ENCODE measurements at places on chromosomes 4 and X.

DNA sequence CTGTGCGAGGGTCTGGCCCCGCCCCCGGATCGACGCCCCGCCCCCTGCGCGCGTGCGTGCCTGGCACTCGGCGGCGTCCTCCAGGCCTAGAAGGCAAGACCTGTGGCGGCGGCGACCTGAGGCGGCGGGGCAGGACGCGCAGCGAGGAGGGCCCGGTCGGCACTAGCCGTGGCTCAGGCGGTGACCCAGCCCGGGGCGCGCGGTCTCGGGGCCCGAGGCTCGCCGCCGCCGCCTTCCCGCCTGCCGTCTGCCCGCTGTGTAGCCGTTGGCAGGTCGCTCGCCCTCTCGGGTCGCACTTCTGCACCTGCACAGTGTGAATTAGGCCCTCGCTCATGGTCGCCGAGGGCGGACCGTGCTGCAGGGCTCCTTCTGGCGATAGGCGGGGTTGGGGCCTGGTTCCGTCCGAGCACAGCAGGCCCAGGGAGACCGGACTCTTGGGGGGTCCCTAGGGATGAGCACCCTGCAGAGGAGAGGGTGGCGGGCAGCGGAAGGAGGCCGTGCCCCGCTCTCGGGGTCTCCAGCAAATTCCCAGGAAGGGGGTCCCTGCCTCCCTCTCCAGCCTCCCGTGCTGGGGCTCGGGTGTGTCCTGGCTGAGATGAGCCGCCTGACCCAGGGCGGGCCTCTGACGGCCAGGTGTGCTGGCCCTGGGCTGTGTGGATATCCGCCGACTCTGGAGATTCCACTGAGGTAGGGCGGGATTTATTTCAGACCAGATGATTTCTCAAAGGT lies 557 bp upstream of the FAM53A start:
- no peak for DNase-seq

DNA sequence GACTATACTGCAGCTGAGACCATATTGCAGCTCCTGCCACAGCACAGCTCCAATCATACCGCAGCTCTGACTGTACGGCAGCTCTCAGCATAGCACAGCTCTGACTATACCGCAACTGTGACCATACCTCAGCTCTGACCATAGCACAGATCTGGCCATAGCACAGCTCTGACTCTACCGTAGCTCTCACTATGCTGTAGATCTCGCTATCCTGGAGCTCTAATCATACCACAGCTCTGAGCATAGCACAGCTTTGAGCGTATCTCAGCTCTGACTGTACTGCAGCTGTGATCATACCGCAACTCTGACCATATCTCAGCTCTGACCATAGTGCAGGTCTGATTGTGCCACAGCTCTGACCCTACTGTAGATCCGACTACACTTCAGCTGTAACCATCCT lies 139.2 kb downstream of the ASMT start:
- DNase-seq: peak; percentile 31

DNA sequence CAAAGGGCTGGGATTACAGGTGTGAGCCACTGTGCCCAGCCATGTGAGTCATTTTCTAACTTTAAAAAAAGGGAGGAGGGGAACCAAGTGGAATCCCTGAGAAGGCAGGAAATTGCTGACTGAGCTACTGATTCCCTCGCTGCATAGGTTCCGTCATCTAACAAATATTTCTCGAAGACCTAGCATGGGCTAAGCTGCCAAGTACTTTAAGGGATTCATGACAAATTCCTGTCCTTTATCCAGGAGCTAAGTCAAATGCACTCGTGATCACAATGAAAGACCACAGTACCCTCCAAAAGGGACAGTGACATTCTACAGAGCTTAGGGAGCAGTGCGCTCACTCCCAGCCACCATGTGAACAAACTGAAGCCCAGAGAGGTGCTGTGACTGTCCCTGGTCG lies 33.2 kb upstream of the MAN2B2 start:
- no peak for DNase-seq

- no peak for DNase-seq
Measured at GRCh38 chr4:41320278-41320677, 63.5 kb downstream of the UCHL1 start.

- DNase-seq: no peak
Measured at GRCh38 chrX:7346021-7346420, 198.1 kb upstream of the PUDP start.

GRCh38 chr4:141511055-141511454 lies 125.3 kb upstream of the IL15 start:
- no peak for DNase-seq

DNA sequence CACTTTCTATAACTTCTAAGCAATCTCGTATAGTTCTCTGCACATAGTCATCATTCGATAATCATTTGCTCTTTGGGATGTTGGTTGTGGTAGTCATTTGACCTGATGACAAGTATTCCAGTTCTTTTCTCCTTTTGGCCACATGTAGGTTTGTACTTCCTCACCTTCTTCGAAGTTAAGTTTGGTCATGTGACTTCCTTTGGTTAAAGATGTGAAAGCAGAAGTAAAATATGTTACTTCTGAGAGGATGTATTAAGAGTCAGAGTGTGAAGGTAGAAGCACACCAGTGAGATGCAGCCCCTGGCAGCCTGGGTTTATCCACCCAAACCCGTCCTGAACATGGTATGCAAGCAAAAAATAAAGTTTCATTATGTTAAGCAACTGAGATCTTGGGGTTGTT lies 48.9 kb upstream of the ZNF518B start:
- no peak for DNase-seq

DNA sequence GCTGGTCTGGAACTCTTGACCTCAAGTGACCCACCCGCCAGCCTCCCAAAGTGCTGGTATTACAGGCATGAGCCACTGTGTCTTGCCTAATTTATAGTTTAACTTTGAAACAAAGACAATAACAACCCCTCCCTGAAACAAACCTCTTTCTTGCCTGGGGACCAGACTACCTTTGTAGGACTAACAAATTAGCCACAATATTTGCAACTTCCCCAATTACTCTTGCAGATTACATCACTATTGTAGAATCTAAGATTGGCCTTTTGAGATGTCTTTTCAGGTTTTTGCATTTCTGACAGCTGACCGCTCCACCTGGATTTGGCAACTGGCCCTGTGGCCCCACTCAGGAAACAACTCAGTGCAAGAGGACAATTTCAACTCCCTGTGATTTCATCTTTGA lies 84.8 kb downstream of the AKAP4 start:
- DNase-seq: no peak

DNA sequence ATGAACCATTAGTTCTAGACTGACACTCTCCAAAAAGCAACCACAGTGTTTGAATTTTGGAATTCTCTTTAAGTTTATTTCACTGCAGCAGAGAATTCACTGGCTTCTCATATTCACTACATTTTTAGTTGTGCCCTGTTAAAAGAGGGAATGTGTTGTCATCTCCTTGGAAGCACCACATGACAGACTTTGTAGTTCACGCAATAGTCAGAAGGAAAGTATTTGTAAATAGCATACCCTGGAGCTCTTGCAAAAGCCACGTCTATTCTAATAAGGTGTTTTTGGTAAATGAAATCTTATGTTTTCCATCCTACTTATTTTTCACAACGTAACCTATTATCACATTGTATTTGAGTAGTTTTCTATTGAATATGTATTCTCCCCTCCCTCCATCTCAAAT lies 25.8 kb downstream of the DOCK11 start:
- no peak for DNase-seq

DNA sequence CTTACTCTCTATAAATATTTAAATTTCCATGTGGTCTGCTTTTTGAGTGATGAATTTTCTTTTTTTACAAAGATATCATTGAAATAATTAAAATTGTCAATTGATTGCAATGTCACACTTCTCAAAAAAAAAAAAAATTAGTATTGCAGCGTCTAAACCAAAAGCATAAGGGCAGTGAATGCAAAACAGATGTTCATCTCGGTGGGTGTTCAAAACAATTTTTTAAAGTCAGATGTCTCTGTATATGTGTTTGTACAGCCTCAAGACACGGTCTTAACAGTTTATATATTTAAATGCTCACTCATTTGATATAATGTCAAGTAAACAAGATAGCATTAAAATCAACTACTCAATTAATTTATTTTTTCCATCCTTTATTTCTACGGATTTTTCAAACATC lies 52.3 kb downstream of the PALLD start:
- no peak for DNase-seq

GRCh38 chr4:3308691-3309090 lies 15.9 kb downstream of the RGS12 start:
- DNase-seq: no peak

DNA sequence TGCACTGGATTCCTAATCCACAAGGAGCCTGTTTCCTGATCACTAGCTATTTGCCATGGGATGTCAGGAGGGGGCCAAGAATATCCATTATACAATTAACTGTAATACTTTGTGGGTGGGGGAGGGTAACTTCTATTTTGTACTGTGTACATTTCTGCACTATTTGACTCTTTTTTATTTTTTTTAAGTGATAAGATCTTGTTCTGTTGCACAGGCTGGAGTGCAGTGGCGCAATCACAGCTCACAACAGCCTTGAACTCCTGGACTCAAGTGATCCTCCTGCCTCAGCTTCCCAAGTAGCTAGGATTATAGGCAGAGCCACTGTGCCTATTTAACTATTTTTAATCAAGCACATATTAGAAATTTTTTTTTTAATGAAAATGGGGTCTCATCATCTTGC lies 134.1 kb downstream of the ELOVL6 start:
- no peak for DNase-seq

DNA sequence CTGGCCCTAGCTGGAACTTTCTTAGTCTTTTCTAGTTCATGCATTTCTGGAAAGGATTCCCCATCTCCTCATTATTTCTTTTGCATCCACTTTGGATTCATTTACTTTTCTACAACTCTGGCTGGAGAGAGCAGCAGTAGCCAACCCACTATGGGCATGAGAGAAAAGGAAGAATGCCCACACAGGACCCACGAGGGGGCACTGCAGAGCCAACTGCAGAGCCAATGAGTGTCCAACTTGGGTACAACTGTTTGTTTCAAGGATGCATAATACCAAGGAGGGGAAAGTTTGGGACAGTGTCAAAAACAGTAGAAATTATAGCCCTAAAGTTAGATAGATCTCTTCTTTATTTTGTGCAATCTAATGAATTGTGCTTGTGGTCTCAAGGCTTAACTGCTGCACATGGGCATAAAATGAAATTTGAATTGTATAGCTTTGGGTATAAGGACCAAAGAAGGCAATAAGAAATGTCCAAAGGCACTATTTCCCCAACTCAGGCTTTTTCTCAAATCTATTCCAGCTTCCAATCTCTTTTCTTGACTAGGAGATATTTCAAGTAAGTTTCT lies 230.6 kb downstream of the NSUN7 start:
- no peak for DNase-seq

DNA sequence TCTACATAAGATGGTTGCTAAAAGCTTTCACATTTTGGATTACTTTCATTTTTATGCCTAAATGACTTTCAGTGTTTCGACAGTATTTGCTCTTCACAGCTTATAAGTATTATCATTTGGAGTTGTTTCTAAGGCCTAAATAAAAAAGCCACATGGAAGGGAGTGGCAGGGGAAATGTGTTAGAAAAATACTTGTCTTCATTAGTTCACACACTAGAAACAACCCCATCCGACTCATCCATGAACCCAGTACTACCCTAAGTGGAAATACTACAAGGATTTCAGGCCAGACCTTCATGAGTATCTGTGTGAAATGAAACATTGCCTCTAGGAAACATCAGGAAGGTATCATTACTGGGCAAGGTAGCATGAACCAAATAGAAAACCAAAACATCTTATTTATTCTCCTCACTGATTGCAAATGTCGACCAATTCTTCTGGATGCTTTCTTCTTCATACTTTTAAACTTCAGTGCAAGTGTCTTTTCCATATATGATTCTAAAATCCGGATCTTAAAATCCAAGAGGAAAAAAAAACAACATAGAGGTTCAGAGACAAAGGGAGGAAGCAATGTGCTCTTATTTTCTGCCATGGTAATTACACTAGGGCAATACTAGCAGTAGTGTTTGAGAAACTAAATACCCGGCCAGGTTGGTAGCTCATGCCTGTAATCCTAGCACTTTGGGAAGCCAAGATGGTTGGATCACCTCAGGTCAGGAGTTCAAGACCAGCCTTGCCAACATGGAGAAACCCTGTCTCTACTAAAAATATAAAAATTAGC lies 349.4 kb downstream of the ARHGAP24 start:
- DNase-seq: no peak

DNA sequence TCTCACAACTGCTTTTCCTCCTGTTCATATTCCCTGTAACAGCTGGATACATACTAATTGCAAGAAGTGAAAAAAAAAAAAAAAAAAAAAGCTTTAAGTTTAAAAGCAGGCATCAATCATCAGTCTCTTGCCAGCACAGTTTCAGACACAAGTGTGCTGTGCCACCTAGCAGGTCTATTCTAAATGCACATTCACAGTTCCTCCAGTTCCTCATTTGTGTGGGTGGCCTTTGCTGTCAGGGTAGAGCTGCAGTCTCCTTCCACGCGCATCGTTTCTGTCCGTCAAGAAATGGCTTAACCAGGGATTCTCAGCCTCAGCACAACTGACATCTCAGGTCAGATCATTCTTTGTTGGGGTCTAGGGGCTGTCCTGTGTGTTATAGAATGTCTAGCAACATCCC lies 61.6 kb downstream of the SCML1 start:
- no peak for DNase-seq

Measured in AG04449 (cell line).